ENCODE measurements at places on chromosomes 5 and 9.

DNA sequence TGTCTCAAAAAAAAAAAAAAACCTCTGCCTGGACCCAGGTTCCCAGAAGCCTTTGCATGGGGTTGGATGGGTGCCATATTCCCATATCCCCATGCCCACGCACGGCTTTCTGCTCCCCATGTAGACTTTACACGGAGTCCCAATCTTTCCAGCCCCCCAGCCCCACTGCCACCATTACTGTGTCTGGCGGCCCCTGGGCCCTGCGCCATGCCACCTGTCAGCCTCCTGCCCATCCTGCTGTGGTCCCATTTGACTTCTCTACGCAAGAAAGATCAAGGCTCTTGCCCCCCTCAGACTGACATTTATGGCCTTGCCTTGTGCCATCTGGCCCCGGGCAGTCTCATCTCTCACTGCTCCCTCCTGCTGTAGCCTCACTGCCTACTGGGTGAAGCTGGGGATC is 6.5 kb upstream of the AK1 start:
- no peak for DNase-seq

DNA sequence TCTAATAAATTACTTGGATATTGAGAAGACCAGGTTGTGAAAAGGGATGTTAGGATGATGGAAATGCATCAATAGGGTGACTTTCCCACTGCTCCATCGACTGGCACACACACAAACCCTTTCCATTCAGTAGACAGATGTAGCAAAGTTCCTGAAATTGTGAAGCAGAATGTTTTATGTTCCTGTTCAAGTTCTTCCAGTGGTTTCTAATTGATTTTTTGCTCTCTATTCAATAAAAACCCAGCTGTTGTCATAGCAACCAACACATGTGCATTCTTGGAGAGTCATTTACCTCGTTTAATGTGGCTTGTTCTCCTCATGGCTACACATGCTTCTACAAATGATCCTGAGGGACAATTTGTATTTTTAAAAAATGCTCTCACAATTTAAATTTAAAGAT is 244.6 kb downstream of the RAB3C start:
- no peak for DNase-seq

DNA sequence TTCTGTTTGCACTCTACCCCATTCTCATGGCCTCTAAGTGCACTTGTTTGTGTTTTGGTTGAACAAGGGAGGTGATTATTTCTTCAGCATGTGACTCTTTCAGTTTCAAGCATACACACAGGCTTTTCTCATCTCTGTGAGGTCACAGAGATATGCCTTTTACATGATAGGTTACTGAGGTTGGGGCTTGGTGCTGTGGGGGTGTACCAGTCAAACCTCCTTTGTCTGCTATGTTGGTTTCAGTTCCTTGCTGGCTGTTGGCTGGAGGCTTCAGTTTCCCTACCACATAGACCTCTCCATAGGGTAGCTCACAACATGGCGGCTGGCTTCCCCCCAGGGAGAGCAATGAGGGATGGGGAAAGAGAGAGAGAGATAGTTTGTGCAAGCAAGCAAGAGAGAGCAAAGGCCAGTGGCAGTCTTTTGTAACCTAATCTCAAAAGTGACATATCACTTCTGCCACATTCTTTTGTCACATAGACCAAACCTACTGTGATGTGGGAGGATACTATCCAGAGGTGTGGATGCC is 96.7 kb upstream of the SEMA6A start:
- DNase-seq: no peak

GRCh38 chr5:41641621-41642020 is 131.2 kb upstream of the PLCXD3 start:
- DNase-seq: no peak

DNA sequence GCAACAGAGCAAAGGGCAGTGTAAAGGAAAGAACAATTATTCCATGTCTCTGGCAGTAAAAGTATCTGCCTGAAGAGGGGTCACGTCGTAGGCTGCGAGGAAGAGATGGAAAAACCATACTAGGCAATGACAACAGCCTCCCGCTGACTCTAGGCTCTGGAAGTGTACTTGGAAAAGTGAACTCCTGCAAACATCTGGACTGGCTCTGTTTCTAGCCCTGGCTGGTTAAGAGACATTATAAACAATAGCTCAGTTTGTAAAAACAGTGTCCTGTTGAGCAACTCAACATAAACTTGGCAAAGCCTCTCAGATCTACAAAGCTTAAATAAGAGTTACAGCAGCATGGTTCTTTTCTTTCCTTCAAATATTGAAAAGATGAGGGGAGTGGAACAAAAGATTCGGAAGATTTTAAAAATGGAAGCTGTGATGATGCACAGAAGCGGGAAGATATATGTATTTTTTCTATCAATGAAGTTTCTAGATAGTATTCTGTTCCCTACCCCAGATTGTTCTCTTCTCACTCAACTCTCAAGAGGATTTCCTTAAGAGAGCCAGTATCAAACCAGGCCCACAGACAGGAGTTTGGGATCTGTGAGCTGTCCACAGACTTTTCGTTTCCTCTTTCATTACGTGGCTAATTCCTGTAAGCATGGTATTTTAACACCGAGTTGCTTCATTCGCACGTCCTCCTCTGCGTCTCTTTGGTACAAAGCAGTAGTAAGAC is 79.4 kb downstream of the SPTLC1 start:
- no peak for DNase-seq

DNA sequence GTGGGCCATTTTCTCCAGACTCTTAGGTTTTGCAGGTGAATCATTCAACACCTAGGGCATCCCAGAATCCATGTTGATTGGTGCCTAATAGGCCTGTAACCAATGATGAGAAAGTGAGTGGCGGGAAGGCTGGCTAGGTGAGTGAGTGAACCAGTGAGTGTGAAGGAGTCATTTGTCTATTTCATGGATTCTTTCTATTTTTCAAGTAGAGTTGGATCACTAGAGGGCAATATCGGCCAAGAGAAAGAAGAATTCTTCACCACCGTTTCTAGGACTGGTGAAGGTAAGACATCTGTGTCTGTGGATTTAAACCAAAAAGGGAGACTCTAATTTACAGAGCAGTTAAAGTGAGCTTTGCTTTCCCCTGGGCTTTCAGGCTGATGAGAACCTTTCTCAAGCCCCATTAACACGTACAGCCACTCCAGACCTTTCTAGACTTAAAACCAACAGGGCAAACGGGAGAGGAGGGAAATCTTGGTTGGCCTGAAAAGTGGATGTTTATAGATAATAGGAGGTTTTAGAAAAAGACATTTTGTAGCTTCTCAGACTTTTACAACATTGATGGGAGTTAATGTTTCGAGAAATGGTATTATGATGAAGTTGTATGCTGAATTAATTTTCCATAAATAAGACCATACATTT is 114.3 kb upstream of the IL12B start:
- DNase-seq: peak; percentile 63

GRCh38 chr9:34419716-34420504 is 38.5 kb downstream of the FAM219A start:
- no peak for DNase-seq

GRCh38 chr9:85741095-85741874 is 469 bp downstream of the AGTPBP1 start:
- peak; percentile 39 for DNase-seq

DNA sequence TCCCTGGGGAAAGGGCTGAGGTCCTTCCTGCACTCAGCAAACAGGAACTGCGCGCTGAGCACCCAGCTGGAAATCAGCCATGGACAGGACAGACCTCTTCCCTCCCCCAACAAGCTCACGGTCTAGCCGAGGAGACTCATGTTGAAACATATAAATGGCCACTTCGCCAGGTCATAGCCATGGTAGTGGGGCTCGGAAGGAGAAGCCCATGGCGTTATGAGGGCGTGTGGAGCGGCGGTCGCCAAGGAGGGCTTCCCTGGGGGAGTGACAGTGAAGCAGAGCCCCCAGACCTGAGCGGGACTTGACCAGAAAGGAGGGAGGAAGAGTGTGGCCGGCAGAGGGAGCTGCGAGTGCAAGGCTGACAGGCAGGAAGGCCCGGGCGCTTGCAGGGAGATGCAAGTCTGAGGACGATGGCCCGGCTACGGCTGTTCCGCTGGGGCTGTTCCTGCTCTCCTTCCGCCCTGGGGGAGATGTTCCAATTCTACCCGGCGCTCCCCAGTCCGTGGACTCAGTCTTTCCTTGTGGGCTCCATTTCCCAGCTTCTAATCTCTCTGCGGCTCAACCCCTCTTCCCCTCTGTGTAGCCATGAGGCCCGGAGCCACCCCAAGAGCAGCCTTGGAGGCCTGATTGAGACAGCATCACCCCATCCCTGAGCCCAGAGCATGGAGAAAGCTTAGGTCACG is 43.9 kb upstream of the PRRC2B start:
- DNase-seq: peak; percentile 55

DNA sequence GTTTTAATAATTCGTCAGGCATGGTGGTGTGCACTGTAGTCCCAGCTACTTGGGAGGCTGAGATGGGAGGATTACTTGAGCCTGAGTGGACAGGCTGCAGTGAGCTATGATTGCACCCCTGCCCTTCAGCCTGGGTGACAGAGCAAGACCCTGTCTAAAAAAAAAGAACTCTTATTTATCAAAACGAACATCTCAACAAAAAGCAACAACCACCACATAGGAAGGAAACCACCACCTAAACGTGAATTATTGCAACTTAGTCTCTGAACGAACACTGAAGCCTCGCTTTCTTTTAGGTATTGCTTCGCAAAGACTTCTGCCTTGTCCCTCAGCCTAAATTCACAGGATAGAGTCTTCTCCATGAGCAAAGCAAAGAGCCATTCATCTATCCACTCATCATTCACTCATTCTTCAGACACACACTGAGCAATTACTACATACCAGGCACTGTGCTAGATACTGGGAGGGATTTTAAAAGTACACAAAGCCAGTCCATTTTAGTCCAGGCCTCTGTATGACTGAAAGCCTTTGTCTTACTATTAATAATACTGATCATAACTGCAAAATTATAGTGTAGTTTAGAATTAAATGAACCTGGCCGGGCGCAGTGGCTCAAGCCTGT is 57.4 kb downstream of the THBS4 start:
- no peak for DNase-seq

GRCh38 chr9:28163619-28164018 is 590.3 kb upstream of the C9orf72 start:
- no peak for DNase-seq

GRCh38 chr5:131659841-131660240 is 24.8 kb upstream of the RAPGEF6 start:
- DNase-seq: no peak

- no peak for DNase-seq
Observed at GRCh38 chr5:178116143-178116885, 3.0 kb downstream of the N4BP3 start.

GRCh38 chr9:107637421-107638420 is 148.2 kb upstream of the KLF4 start:
- peak; percentile 29 for DNase-seq

DNA sequence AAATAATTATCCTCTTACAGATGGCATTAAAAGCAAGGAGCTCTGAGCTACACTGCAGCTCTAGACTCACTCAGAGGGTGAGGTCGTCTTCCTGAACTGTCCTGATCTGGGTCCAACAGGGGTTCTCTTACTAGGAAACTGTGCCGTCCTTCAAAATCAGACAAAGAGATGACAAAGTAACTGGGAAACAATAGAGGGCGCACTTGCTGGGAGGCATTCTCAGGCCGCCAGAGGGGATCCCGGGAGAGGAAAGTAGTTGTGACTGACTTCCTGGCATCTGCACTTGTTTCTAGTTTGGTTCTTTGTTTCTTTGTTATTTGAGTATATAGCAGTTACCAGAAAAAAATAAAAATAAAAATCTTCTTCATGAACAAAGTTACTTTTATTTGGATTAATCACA is 142.9 kb upstream of the MSX2 start:
- DNase-seq: peak; percentile 11

DNA sequence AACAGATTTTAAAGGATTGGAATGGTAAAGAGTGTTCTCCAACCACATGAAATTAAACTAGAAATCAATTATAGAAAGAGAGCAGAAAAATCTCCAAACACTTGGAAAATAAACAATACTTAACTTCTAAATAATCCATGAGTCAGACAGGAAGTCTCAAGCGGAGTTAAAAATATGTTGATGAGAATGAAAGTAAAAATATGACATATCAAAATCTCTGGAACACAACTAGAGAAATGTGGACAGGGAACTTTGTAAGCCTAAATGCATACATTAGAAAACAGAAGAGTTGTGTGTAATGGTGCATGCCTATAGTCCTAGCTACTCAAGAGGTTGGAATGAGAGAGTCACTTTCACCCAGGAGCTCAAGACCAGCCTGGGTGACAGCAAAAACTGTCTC is 47.9 kb upstream of the ZNF618 start:
- no peak for DNase-seq

- no peak for DNase-seq
Observed at GRCh38 chr9:129146441-129146941, 31.6 kb downstream of the IER5L start.

GRCh38 chr5:14364096-14364495 is 217.5 kb upstream of the OTULINL start:
- DNase-seq: peak; percentile 55

- peak; percentile 14 for DNase-seq
Observed at GRCh38 chr5:119630752-119631440, 1.5 kb downstream of the FAM170A start.

- DNase-seq: no peak
Observed at GRCh38 chr9:104322596-104322995, 181.5 kb upstream of the OR13F1 start.

GRCh38 chr5:126818736-126819135 is 41.8 kb downstream of the LMNB1 start:
- no peak for DNase-seq

- DNase-seq: no peak
Observed at GRCh38 chr5:2453781-2454180, 297.7 kb downstream of the IRX2 start.

DNA sequence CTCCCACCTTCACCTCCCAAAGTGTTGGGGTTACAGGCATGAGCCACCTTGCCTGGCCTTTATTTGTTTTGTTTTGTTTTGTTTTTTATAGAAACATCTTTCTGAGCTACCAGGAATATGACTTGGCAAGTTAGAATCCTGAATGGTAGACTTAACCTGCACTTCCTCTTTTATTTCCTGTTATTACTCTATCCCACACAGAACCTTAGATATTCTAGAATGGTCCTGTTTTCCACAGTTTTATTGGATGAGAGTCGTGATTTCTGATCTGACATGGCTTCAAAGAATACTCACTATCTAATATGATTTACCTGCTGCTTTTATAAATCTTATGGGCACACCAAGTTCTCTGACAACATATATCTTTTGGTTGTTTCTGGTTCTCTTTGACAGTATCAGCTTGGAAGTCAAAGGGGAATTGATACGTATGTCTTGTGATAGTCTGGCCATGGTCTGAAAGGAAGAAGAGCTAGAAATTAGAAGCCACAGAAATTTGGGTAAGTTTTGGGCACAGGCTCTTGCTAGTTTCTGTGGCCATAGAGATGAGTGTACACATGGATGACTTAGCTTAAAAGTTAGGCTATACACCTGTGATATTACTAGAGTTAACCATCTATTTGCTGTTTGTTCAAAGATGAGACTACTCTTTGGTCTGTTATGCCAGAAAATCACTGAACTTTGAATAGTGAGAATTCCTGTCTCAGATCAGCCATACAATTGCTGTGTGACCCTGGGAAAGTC is 4.7 kb upstream of the PANK3 start:
- DNase-seq: no peak

- DNase-seq: no peak
Observed at GRCh38 chr9:134633362-134634142, 8.1 kb upstream of the COL5A1 start.

GRCh38 chr5:90873033-90873517 is 314.5 kb downstream of the ADGRV1 start:
- DNase-seq: no peak

GRCh38 chr5:59152701-59153245 is 569.9 kb downstream of the RAB3C start:
- DNase-seq: no peak

All from NCI-H748 treated with DMSO at 0.1 percent for 48 hours (cell line).